ENCODE measurements at places on chromosomes 3 and 15.

DNA sequence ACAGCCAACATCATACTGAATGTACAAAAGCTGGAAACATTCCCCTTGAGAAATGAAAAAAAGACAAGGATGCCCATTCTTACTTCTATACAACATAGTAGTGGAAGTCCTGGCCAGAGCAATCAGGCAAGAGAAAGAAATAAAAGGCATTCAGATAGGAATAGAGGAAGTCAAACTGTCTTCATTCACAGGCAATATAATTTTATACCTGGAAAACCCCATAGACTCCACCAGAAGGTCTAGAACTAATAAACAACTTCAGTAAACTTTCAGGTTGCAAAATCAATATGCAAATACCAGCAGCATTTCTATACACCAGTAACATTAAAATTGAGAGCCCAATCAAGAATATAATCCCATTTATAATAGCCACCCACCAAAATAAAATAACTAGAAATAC lies 27.1 kb upstream of the THSD4 start:
- no peak for DNase-seq

GRCh38 chr3:127409421-127410136 lies 121.7 kb upstream of the PRR20G start:
- DNase-seq = no peak

DNA sequence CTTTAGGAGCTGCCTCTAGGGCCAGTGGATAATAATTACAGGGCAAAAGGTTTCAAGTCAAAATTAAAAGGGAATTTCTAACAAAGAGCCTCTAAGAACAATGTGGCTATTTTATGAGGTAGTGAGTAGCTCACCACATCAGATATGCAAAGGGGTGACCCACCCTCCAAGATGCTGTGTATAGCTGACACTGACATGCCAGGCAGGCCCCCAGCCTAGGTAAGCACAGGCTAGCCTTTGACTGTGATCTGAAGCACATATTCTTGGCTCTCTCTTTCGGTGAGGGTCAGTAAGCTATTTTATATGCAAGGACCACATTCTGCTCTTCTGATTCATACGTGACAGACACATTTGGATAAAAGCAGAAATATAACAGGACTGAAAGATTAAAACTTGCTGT lies 2.8 kb upstream of the THSD4 start:
- DNase-seq = no peak

DNA sequence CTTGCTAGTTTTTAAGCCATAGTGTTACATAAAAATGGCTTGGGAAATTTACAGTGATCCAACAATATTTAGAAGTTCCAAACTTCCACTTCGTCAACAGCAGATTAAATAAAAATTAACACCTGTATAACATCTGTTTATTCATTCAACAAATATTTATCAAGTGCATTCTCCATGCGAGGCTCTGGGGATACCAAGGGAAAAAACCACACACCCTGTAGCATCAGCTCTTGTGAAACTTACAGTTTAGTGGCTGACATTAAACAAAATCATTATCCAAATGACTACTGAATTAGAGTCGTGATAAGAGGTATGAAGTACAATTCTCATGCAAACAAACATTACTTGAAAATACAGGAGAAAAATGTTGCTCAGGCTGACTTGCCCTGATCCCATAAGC lies 122.9 kb downstream of the DLG1 start:
- no peak for DNase-seq

GRCh38 chr15:81038975-81039607 lies 38.4 kb downstream of the TLNRD1 start:
- DNase-seq = no peak

DNA sequence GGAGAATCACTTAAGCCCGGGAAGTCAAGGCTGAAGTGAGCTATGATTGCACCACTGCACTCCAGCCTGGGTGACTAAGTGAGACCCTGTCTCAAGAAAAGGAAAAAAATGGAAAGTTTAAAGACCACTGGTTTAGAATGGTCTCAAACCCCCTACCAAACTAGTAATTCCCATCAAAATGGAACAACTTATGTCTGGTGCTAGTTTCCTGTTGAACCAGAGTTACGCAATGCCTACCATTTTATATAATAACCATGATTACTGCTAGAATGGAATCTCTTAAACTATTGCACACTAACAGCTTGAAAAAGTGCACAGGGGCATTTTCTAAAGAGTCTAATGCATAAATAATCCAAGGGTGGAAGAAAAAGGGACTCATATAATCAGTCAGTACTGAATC lies 43.6 kb downstream of the DMXL2 start:
- no peak for DNase-seq

GRCh38 chr3:129954514-129954913 lies 20.0 kb upstream of the TRH start:
- no peak for DNase-seq

DNA sequence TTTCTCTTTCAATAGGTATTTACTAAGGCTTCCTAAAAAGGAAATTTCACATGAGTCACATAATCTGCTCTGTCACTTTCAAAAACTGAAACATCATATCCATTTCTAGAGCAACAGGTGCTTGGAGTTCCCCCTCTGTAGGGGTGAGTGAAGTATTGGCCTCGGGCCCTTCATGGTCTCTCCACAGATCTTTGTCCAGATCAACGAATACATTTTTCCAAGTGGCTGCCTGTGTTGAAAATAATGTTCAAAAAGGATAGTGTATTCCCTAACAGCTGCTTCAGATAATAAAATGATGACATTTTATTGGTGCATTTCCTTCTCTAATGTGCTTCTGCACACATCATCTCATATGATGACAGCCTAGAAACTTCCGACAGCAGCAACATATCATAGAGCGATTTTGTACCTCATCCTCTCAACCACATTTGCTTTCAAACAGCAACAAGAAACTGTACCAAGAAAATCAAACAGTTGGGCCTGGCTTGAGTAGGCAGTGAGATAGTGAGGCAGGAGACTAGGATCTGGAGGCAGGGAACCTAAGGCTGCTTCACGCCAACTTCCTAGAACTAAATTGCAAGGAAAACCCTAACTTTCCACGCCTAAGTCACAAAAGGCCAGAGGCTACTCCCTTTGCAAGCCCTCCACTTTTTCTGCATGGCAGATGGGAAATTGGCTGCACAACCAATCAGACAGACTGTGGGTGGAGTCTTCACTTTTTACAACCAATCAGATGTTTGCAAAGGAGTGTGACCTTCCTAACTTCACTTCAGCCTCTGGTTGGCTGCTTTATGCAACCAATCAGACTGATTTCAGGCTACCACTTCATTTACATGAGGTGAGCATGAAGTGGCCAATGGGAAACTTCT lies 340.2 kb downstream of the LRRC3B start:
- no peak for DNase-seq

DNA sequence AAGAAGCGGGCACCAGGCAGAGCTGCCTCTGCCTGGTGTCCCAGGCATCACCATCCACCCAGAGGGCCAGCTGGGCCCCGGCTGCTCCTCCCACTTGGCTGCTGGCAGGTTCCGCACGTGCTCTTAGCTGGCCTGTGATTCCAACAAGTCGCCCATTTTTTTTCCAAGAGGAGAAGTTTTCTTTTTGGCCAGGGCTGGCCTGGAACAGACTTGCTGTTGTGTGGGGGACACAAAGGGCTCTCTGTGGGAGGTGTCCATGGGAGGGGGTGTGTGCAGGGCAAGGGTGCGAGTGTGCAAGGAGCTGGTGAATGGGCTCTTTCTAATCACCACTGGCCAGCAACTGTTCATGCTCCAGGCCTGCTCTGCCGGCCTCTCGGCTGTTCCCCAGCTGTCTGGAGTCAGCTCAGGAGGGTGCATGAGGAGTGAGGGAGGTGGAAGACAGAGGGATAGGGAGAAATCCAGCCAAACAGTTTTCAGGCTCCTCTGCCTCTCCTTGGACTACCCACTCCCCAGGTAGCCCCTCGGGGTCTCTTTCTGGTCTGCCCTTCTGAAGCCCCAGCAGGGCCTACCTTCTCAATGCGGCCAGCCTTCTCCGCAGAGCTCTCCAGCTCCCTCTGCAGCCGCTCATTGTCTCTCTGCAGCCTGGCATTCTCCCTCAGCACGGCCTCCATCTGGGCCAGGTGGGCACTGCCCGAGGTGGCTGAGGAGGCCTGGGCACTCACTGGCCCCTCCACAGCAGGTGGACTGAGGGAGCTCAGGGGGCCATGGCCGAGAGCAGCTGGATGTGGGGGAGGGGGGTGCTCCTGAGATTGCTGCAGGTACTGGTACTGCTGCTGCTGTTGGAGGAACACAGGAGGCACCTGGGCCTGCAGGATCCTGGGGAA lies 7.1 kb downstream of the AMOTL2 start:
- DNase-seq = peak; percentile 98
